ENCODE measurements at places on chromosomes 7 and 10.

DNA sequence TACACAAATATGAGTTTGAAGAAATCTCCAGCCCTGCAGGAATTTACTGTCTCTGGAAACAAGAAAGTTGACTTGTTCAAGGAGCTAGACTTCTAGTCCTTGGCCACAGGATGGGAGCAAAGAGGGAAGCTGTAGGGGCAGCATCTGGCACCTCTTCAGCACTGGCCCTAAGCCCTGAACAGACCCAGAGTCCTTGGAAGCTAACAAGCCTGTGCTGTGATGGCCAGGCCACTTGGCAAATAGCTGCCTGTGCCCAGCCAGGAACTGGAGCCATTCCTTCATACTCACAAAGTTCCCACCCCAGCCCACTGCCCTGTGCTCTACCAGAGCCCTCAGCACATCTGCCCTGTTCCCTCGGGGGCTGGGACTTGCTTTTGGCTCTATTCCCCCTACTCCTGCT lies 9.4 kb upstream of the COL13A1 start:
- no peak for DNase-seq

DNA sequence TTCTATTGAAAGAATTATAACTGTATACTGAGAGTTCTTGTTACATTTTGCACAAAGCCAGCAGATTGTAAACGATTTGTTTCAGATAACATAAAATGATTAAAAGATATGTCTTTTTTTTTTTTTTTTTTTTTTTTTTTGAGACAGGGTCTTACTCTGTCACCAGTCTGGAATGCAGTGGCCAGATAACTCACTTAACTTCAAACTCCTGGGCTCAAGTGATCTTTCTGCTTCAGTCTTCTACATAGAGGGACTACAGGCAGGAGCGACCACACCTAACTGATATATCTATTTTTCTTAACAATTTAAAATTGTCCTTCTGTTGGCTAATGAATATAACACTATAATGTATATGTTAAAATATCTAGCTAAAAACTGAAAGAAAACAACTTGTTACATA lies 317.3 kb upstream of the CACNA2D1 start:
- DNase-seq = no peak

- no peak for DNase-seq
Observed at GRCh38 chr7:100875356-100875751, 451 bp downstream of the SRRT start.

GRCh38 chr10:11617233-11617632 lies 5.8 kb upstream of the USP6NL start:
- no peak for DNase-seq

GRCh38 chr10:76169246-76169645 lies 737.8 kb downstream of the LRMDA start:
- no peak for DNase-seq

GRCh38 chr7:105940109-105940508 lies 23.0 kb upstream of the CDHR3 start:
- DNase-seq = no peak

- DNase-seq = no peak
Observed at GRCh38 chr10:440127-440526, 249.3 kb downstream of the DIP2C start.

DNA sequence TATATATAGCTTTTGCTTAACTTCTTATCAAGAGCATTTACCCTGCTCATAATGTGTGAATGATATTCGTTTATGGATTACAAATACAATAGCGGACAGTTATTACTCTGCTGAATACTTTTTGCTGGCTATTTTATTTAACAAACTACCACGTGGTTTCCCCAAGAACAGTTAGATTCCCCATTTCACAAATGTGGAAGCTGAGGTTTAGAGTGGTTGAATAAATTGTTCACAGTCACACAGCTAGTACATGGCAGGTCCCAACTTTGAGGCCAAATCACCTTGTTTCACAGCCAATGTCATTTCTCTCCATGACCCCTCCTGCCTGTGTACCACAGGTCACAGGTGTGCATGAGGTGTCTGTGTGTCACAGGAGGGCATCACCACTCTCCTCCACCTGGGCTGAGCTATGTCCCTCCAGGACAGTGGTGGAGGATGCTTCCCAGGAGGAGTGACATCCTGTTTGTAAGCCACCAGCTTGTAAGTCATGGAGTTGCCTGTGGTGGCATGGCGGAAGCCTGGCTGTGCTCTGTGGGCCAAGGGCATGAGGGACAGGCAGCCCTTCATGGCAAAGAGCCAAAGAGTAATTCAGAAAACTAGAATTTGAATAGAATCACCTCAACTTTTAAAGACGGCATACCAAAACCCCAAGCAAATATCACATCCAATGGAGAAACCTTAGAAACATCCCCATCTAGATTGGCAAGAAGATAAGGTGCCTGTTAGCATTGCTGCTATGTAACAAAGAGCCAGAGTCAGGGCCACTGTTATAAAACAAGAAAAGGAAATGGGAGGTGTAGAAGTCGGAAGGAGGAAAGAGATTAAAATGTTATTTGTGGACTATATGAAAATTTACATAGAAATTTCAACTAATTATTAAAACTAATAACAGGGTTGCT lies 51.9 kb downstream of the AOC1 start:
- DNase-seq = no peak

- DNase-seq = no peak
Observed at GRCh38 chr7:15471669-15471950, 90.2 kb downstream of the AGMO start.

- no peak for DNase-seq
Observed at GRCh38 chr10:102741726-102742237, 2.0 kb upstream of the WBP1L start.

DNA sequence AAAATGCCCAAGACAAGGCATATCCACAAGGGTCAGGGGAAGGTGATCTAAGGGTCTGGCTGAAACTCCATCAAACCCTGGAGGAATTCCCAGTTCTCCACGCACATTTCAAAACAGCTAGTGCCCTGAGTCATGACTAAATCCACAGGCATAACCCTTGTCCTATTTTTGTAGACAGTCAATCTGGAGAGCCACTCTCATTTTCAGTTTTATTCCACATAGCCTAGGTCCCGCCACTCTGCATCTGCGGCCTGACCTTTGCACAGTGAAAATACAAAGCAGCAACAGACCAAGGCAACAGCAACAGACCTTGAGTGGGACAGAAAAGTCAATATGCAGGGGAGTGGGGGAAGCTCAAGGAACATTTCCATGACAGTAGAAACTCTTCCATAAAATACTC lies 201.4 kb upstream of the NPVF start:
- DNase-seq = no peak

Data from D721Med (cell line).